Psoas muscle (tissue), 8 donors: ENCODE measurements at places on chromosomes 4 and X. TPM values are rescaled to one million over a fixed set of nuclear protein-coding genes. Genes with fewer than 3 reads are reported as not detected.

GAGE12H gene
- polyA plus RNA-seq, result not detected

ADGRG2 gene
- polyA plus RNA-seq, result 0.21 TPM

CCDC120 gene
- polyA plus RNA-seq, result 0.48 TPM

TCEAL6 gene
- polyA plus RNA-seq, result not detected

CNGA1 gene
- 0.15 TPM for polyA plus RNA-seq

RNF150 gene
- polyA plus RNA-seq, result 2.7 TPM

CPE gene
- 9.4 TPM for polyA plus RNA-seq

GC gene
- not detected for polyA plus RNA-seq

PCYT1B gene
- 0.08 TPM for polyA plus RNA-seq

ABCG2 gene
- 0.09 TPM for polyA plus RNA-seq

DNA sequence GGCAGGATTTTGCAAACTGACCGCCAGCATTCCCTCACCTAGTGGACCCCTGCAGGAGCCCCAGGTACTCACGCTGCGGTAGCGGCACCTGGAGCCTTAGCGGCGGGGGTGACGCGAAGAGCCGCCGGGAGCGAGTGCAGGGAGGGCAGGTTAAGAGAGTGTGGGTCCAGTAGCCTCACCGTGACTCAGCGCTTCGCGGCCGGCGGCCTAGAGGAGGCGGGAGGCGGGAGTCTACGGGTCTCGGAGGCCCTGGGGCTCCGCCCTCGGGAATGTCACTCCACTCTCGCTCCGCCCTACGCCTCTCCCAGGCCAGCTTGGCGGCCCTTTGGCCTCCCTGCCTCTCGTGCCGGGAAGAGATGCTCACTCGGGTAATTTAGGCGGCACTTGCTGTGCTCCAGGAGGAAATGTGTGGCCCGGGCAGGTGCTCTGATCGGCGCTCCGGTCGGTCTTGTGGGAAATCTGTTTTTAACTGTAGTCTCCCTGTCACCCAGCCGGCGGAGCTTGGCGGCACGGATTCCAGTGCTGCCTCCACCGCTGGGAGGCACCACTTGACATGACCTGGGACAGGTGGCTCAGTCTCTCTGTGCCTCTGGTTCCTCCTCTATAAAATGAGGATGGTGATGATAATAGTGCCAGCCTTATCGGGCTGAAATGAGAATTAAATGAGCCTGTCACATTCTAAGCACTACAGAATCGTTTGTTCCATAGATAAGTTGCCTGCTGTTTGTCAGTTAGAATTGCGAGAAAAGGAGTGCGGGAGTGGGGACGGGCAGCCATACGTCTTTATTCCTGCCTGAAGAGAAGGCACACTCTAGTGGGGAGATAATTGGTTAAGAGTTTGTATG, at the start of gene PIR:
Gene PIR (minus strand): TSS at position 216 of the 845 bp plus-strand sequence. CDS start 2,076 bp downstream, outside the sequence.
- DNase-seq, result peak; percentile 93

GRCh38 chrX:119229253-119229615, 6.9 kb upstream of the PGRMC1 start:
- no peak for DNase-seq

DNA sequence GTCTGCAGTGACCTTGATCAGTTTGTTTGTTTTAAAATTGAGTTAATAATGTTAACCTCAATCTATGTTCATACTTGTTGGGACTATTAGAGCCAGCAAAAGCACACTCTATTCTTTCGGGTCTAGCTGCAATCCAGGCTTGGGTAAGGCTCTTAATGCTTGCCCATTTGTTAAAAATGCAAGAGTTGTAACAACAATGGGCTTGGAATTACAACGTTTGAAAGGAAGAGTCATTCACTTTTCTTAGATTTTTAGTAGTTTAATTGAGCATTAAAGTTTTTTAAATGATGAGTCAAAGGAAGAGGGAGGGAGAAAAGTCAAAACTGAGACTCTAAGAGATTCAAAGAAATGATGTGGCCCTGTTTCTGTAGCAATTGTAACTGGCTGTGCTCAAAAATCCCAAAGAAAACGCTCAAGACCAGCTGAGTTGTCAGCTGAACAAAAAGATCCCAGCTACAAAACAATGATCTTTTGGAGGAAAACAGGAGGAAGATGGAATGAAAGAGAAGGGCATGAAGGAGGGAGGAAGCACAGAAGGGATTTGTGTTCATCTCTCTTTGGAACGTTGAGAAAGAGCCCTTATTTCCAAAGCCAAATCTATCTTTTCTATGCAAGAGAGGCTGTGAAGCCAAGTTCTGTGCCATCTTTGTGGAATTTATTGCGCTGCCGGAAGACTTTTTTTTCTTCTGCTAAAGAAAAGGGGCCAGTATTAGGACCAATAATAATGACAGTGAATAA, 5.5 kb downstream of the SCD5 start:
- no peak for DNase-seq

GRCh38 chrX:133681421-133681820, 266.1 kb upstream of the GPC4 start:
- DNase-seq, result no peak

DNA sequence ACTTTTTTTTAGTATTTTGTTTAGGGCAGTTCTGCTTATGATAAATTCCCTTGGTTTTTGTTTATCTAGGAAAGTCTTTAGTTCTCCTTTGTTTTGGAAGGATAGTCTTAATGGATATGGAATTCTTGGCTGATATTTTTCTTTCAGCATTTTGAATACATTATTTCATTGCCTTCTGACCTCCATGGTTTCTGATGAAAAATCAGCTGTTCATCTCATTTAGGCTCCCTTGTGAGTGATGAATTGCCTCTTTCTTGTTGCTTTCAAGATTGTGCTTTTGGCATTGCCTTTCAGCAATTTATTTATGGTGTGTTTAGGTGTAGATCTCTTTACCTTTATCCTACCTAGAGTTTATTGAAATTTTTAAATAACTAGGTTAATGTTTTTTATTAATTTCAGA, 41.5 kb upstream of the LCORL start:
- DNase-seq, result no peak

GRCh38 chr4:40038977-40039376, 17.7 kb upstream of the N4BP2 start:
- no peak for DNase-seq

- DNase-seq, result no peak
Observed at GRCh38 chr4:67344594-67345380, 200.5 kb downstream of the CENPC start.

DNA sequence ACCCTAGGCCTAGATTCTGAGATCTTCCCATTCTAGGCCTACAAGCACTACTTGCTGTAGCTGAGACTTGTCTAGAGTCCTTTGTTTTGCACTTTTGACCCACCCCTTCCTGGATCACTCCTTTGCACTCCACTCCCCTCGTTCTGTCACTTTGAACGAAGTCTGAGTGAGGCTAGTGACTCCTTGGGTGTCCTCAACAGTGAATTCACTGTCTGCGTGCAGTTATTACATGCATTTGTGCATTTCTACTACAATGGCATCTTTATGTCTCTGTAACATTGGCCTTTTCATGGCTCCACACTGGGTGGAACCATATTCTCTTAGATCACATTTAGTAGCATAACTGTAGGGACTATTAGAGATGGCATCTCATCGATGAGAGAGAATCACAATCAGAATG, 50.5 kb downstream of the OCRL start:
- no peak for DNase-seq

GRCh38 chr4:108036213-108036612, 46.5 kb downstream of the HADH start:
- no peak for DNase-seq

DNA sequence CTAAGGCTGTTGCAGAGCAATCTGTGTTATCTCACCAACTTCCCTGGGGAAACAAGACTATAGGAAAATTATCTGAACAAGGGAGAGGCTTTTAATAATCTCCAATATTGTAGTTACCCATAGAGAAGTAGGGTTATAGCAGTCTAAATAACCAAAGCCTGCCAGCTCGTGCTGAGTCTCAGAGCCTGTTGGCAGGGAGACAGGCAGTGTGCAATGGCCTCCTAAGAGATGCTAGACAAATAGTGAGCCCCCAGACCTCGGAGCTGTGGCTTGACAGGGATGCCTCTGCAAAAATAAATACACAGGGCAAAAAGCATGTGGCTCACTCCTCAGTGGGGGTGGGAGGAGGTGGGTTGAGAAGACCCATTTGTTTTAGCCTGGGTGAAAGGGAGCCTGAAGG, 76.7 kb downstream of the DGKK start:
- no peak for DNase-seq

- no peak for DNase-seq
Observed at GRCh38 chr4:103497692-103498091, 222.1 kb downstream of the TACR3 start.

- no peak for DNase-seq
Observed at GRCh38 chr4:113677325-113677724, 84.2 kb downstream of the CAMK2D start.

DNA sequence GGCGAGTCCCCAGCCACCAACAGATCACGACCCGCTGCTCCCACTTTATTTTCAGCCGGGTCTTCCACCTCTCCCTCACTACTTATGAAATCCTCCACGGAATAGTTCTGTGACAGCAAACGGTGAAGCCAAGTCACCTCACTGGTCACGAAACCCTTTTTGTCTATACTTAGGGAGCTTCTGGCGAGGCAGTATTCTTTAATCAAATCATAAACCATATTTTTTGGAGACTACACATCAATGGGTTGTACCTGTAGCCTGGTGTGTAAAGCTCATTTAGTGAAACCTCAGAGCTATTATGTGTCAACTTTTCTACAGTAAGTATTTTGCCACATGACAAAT, 809 bp upstream of the H2AZ1 start:
- DNase-seq, result no peak

DNA sequence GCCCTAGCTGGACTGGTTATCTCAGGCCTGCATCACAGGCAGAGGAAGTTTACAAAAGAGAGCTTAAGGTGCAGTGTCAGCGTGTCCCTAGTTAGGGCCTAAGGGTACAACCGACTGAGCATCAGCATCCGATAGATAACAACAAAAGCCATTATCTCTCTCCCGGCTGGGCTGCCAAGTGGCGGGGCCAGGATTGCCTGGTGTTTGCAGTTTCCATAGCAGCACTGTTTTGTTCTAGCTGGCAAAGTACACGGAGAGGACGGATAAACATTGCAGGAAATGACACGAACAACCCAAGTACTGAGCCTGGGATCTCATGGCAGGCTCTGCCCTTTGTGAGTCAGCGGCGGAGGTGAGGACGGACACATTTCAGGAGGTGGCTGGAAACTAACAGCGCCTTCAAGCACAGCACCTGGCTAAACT, 104.7 kb upstream of the NOCT start:
- DNase-seq, result peak; percentile 75
